ENCODE measurements at places on chromosomes 1 and 21.

- DNase-seq: peak; percentile 98
These were observed 17.7 kb downstream of the NFYC start for GRCh38 chr1:40709100-40709801.

DNA sequence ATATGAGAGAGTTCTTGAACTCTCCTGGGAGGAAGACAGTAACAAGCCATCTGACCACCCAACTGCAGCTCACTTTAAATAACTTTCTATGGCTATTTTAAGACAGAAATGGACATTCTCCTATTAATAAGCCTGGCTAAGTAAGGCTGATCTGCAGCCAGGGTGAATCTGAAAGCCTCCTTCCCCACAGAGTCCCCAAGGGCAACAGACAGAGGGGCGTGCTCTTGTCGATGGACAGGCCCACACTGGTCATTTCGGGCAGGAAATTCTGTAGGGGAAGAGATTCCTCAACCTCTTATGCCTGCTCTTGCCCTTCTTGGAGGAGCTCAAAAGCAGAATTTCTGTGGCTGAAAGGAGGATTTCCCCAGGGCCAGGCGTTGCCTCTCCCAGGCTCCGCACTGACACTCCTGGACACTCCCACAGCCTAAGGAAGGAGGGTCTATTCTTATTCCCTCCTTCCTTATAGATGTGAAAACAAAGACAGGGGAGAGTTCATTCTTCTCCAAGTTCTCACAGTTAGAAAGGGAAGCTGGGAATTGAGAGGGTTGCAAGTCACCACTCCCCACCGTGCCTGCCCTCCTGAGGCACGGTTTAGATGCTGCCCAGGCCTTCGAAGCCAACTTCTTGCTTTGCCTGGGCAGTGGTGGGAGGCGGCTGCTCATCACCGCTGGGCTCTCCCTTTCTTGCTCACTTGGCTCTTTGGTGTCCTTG is 17.9 kb upstream of the KANK4 start:
- no peak for DNase-seq

DNA sequence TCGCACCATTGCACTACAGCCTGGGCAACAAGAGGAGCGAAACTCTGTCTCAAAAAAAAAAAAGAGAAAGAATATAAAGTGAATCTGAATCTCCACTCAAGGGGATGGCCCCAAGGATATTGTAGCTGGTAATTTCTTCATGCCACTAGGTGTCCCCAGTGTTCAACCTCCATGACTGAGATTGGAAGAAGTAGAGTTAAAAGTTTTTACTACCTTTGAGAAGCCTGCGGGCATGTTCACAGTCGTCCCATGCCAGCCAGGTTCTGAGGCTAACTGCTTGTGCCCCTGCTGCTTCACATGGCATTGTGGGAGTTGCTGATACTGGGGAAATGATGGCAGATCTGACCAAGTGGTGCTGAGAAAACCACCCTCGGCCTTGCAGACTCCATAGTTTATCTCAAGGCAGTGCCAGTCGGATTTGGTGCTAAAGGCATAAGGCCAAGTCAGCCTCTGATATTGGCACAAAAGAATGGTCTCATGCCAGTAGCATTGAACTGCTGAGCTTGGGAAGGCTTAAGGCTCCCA is 10.8 kb upstream of the SHISA4 start:
- DNase-seq: peak; percentile 68

DNA sequence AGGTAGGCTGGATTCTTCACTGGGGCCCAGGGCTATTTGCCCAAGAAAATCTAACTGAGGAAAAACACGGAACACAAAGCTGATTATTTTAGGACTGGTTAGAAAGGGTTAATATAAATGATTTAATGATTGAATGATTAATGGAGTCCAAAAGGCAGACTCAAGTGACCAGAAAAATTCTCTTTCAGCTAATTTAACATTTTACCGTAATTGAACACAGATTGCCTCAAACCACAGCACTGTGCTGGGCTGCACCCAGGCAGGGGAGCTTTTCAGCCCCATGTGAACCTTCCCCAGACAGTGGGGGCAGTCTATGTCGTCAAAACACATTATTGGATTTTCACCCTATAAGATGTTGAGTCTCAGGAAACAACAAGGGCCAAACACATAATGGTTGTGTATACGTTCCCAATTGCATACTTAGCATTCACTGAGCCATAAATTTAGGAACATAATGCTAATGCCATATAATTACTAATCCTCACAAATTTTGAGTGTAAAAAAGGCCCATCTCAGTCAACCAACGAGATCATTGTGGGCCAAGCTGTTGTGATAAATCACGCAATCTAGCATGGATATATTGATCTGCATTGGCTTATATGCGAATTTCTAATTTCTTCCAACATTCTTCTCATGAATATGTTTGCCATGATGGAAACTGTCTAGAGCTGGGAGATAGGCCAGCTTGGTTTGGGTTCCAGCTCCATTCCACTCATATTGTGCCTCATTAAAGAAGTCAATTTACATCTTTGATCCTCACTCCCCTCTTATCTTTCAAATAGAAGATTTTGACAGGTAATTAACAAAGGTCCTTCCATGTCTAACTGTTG is 27.7 kb downstream of the DSCAM start:
- no peak for DNase-seq

DNA sequence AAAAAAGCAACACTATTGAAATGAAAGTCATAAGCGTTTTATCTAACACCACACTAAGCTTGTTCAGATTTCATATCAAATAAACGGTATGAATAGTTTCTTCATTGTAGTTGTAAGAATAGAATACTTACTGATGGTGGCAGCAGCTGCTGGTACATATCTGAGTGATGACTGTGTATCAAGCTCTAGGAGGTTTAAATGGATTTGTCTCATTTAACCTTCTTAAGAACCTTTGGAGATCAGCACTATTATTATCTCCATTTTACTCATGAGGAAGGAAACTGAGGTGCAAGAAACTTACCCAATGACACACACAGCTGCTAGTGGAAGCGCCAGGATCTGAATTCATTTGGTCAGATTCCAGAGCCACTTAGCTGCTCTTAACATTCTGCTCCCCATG is 104.0 kb downstream of the EIF4G3 start:
- DNase-seq: no peak

- no peak for DNase-seq
These were observed 61.4 kb downstream of the MEF2D start for GRCh38 chr1:156439036-156439776.

DNA sequence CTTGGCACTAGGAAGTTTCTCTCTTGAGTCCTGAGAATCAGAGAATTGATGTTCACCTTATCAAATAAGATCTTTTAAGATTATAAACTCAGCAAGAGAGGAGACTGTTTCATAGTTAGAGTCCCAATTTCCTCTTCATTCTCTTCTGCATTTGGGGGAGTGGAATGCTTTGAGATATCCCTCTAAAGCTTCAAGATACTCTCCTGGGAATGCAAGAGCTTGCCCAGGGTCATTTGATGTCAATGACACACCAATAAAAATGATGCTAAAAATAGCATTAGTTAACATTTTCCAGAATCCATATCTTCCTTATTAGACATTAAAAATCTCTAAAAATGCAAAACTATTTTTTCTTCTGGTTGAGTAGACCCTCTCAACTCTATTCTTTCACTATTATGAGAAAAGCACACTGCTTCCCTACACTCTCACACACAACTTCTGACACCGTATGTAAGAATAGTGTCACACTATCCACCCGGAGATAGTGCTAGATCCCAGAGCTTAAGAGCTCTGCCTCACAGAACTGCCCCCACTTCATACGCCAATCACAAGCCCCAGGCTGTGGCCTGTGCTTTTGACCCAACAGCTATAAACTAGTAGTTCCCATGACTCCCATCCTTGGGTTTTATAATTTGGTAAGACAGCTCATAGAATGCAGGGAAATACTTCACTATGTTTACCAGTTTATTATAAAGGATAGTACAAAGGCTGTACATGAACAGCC is 399.9 kb upstream of the RUNX1 start:
- no peak for DNase-seq

DNA sequence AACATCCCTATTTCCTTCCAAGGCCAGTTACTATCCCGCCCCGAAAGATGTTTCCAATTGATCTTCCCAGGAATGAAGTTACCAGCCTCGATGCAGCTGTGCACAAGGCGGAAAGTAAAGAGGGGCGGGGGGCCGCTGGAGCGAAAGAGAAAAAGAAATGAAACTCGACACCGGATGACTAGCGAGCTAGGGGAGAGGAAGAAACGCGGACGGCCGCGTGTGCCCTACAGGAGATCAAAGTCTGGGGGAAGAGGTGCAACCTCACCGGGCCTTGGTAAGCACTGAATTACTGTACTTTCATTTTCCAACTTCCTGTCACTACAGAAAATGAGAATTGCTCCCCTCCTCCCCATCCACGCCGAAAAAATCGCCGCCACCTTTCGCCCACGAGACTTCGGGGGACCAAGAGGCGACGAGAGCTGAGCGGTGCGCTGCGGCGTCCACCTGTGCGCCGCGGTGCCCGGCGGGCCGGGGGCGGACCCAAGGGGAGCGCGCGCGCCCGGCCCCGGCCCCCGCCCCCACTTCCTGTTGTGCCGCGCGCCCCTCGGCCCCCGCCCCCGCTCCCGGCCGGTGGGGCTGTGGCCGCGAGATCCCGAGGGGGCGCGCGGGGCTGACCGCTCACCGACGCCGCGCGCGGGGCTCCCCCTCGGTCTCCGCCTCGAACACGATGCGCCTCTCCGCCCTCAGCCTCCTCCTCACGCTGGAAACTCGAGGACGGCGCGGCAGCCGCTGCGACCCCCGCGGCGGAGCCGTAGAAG is 622 bp downstream of the ELK4 start:
- DNase-seq: peak; percentile 94

GRCh38 chr1:156598125-156598524 is 3.2 kb downstream of the GPATCH4 start:
- DNase-seq: no peak

- DNase-seq: peak; percentile 88
These were observed 15.5 kb downstream of the LYPLAL1 start for GRCh38 chr1:219189021-219189824.

DNA sequence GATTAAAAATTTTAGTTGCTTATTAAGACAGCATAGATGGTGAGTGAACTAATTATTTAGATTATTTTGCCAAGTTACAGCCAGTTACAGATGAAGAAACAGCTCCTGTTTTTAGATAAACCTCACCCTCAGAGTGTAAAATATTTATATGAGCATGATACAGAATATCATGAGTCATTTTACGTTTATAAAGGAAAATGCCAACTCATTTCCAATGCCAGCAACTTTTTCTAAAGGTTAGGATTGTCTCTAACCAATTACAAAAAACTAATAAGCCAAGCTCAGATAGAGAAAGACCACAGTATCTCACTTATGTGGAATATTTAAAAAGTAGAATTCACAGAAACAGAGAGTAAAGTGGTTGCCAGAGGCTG is 590.1 kb downstream of the LTN1 start:
- DNase-seq: no peak

GRCh38 chr1:210294999-210295745 is 33.5 kb upstream of the HHAT start:
- DNase-seq: no peak

DNA sequence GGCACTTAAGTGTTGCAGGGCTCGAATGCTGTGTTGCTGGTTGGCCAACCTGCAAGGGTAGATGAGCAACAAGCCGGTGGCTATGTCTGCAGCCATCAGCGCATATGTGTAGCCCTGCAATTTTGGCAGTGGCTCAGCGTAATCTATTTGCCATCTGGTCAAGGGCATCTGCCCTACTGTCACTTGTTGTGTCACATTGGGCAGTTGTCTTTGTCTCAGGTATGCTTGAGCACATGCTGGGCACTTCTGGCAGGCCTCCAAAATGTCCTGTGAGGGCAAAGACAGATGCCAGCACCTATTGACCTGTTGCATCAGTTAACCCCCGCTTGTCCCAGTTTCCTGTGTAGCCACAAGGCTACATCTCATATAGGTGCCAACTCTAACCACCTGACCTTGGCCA is 111.8 kb downstream of the GDAP2 start:
- DNase-seq: no peak

GRCh38 chr1:185813401-185813979 is 79.3 kb downstream of the HMCN1 start:
- DNase-seq: peak; percentile 65

- peak; percentile 65 for DNase-seq
These were observed 301.7 kb downstream of the GRIK1 start for GRCh38 chr21:29638138-29638537.

DNA sequence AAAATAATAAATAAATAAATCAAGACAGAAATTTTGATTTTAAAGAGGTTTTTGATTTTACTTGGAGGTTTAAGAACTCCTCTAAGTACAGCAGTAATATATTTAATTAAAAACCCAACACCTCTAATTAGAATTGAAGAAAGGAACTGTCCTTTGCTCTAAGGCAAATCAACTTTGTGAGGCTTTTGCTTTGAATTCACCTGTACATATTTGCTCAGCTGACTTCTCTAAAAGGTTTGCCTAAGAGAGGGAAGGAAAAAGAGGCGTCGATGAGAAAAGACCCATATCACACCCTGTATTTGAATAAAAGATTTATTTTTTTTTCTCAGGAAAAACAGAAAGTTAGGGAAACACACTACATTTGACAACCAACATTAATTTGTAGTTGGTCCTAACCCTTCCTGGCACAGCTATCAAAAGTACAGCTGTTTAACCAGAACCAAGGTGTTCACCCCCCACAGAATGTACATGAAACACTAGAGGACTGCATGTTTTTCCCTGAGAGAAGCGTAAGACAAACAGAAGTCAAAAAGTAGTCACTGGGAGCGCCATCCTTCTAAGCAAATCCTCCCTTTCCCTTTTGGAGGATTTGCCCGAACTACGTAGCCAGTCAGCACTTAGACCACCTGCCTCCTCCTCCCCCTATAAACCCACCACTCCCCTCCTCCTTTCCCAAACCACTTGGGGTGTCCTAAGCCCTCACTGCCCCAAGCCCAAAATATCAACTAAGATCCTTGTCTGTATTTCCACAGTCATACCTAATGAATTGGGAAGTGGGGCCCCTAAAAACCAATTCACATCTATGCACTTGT is 4.9 kb downstream of the MCL1 start:
- no peak for DNase-seq

DNA sequence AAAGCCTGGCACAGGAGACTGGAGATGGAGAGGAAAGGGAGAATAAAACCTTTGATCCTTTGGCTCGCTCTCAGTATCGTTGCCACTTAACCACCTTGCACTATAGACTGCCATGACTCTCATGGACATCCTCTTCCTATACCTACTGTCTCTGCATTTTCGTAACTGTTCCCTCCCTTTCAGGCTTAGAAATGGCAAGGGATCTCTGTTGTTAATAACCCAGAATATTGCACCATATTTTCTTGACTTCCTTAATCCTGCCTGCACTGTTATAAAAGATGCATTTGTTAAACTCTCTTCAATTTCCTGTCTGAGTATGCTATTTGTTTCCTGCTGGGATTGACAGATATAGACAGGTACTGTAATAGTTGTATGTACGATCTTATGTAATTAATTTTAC is 38.6 kb downstream of the CYYR1 start:
- DNase-seq: no peak

GRCh38 chr21:40901691-40902090 is 54.7 kb upstream of the DSCAM start:
- no peak for DNase-seq

GRCh38 chr1:221776495-221777301 is 34.8 kb upstream of the DUSP10 start:
- no peak for DNase-seq

DNA sequence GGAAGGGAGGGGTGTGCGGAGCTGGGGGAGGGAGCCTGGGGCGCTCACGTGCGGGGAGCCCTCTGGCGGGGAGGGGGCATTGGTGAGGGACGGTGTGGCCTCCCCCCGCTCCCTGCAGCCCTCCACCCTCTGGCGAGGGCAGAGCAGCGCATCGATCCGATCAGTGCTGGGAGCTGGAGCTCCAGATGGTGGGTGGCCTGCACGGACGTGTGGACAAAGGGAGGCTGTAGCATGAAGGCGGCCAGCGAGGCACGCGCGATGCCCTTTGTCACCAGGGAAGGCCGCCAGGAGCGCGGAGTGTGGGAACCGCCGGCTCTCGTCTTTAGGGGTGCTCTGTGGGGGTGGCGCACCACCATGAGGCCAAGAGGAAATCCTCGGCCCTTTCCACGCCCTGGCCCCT is 5.4 kb upstream of the HES5 start:
- no peak for DNase-seq
